ENCODE measurements at places on chromosomes 5 and 9.

DNA sequence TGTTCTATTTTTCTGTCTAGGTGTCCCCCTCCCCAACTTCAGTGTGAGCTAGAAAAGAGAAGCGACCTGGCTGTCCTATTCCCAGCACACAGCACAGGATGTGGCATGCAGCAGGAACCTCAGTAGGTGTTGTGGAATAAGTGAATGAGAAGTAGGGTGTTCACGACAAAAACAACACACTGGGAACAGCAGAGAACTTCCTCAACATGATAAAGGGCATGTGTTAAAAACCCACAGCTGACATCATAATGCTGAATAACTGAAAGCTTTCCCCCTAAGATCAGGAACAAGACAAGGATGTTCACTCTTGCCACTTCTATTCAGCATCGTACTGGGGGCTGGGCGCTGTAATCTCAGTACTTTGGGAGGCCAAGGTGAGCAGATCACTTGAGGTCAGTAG lies 155.6 kb upstream of the ZNF618 start:
- DNase-seq, result no peak

GRCh38 chr9:124274226-124274625 lies 16.5 kb downstream of the NEK6 start:
- no peak for DNase-seq

GRCh38 chr5:6721442-6721841 lies 8.2 kb downstream of the TENT4A start:
- no peak for DNase-seq

DNA sequence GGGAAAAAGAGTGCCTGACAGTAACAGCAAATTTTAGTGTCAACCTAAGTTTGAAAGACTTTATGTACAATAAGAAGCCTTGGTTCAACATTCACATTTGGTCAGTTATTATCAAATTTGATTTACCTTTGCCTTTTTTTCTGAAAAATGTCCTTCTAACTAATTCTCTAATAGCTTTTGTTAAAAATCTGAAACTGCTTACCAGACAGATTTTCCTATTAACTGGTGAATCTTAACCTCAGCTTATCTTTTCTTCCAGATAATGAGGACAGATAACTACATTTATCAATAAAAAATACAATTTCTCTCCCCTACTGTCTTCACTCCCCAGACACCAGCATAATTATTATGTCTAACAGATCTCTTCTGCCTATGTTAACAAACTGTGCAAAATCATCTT lies 988.5 kb downstream of the CDH18 start:
- no peak for DNase-seq

GRCh38 chr9:100492952-100493351 lies 20.0 kb downstream of the TMEFF1 start:
- DNase-seq, result no peak

DNA sequence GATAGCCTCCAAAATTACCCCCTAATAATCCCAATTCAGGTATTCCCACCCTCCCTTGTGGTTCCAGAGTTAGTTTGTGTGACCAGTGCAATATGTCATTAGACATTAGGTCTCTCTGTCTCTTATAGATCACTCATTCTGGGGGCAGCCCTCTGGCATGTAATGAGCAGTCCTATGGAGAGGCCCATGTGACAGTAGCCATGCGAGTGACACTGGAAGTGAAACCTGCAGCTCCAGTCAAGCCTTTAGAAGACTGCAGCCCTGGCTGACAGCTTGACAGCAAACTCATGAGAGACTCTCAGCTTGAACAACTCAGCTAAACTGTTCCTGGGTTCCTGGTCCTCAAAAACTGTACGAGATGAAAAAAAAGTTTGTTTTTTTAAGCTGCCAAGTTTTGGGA lies 54.0 kb upstream of the HSPB3 start:
- no peak for DNase-seq

DNA sequence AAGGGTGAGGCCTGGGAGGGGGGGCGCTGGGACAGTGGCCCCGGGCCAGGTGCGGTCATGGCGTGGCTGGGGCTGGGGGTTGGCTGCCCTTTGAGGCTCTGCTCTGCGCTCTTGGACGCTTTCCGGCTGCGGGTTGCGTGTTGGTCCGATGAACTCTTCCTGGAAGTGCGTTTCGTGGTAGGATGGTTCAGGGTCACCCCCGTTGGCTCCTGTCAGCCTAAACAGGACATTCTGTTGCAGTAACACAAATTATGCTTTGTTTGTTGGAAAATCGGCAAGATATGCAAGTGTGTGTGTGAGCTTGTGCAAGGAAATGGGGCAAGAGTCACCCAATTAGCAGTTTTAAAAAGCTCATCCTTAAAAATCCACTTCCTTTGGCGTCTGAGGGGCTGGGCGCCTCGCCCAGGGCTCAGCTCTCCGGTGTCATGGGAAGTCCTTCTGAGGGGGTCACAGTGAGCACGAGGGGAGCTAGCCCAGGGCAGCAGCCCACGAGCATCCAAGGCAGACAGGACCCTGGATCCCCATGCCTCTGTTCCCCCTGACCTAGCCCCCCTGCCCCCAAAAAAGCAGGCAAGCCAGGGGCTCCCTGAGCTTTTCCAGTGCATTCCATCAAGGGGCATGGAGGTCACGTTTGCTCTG lies 22.2 kb upstream of the RNU6ATAC start:
- no peak for DNase-seq

GRCh38 chr5:66436721-66437120 lies 159.5 kb upstream of the MAST4 start:
- DNase-seq, result no peak

GRCh38 chr9:133701981-133702797 lies 36.0 kb downstream of the SARDH start:
- DNase-seq, result peak; percentile 76

- DNase-seq, result no peak
Observed at GRCh38 chr9:135882011-135882410, 25.3 kb downstream of the CAMSAP1 start.

Measured in stimulated activated CD4-positive, alpha-beta T cell treated with anti-CD3 and anti-CD28 coated beads, TNF-alpha, amount 100 ng/mL, for 24 hours (primary cell).